ENCODE measurements at places on chromosomes 7 and 10. TPM values are rescaled to one million over a fixed set of nuclear protein-coding genes. Genes with fewer than 3 reads are reported as not detected.

Gene CAMK2B
- 24.3 TPM for polyA plus RNA-seq

Gene CFAP43
- not detected for polyA plus RNA-seq

Gene MSS51
- polyA plus RNA-seq: 8.9 TPM

Gene NEBL
- 0.77 TPM for polyA plus RNA-seq

Gene ETV1
- 0.20 TPM for polyA plus RNA-seq

Gene GSDME
- 4.9 TPM for polyA plus RNA-seq

Gene NOBOX
- not detected for polyA plus RNA-seq

Gene HOXA10
- polyA plus RNA-seq: 32.0 TPM

Gene NPFFR1
- polyA plus RNA-seq: not detected

Gene ACSM6
- not detected for polyA plus RNA-seq
